ENCODE measurements at places on chromosomes 2 and 18. TPM values are rescaled to one million over a fixed set of nuclear protein-coding genes. Genes with fewer than 3 reads are reported as not detected.

The COL3A1 gene
- 207 TPM for total RNA-seq

DNA sequence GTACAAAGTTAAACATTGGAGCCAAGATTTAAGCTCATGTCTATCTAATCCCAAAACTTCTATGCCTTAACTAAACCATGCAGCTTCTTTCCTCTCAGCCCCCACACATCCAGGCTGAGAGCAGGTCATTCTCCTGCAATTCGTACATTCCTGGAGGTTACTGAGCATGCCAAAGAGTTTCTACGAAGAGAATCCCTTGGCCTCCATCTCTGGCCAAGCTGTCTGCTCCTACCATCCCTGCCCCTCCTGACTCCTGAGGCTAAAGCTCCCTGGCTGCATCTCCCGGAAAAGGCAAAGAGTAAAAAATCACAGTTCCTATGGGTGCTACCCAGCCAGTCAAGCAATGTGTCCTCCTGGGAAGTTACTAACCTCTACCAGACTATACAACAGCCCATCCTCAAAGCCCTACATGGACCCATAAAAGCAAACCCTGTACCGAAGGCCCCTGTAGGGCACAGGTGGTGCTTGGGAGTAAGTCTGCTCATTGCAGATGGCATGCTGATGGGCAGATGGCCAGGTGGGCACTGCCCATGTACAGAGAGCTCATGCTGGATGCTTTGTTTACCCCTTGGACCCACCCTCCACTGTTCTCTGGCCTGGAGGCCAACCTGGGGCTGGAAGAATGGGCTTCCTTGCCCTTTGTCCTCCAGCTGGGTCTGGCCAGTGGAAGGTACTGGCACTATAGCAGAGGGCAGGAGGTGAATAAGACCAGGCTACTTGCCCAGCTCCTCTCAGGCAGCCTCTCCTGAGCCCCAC, 99.5 kb downstream of the TTC32 start:
- DNase-seq, result no peak

- no peak for DNase-seq
Observed at GRCh38 chr18:49441338-49441938, 19.0 kb downstream of the DYM start.

The MAIP1 gene
- total RNA-seq, result 23.0 TPM

Data from liver (tissue), 10 donors.